ENCODE measurements at places on chromosomes 13 and 19. TPM values are rescaled to one million over a fixed set of nuclear protein-coding genes. Genes with fewer than 3 reads are reported as not detected.
A peak's percentile ranks its signal among the peaks of the same experiment; 100 is the strongest.

NCR1 gene
- total RNA-seq: not detected

BCAM gene
- total RNA-seq: not detected

DNA sequence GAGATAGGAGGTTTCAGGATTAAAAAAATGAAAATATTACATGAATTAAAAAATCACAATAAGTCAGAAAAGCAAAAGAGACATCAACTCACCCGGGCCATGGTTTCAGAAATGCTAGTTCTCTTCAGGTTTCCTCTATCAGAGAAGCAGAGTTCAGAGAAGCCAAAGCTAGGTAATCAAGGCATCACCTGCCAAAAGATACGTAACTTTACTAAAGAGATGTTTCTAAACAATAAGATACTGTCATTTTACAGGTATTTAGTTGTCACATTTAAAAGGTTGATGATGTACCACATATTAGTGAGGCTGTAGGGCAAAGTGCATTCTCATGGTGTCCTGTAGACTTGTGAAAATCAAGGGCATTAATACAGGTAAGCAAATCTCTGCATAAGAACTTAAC is 51.2 kb downstream of the ZNF45 start:
- H3K36me3 ChIP-seq: peaks cover 35% of the 10 kb centered on the region
- no peak within 1 kb of the TSS for H3K4me3 ChIP-seq
- DNase-seq: no peak

DNA sequence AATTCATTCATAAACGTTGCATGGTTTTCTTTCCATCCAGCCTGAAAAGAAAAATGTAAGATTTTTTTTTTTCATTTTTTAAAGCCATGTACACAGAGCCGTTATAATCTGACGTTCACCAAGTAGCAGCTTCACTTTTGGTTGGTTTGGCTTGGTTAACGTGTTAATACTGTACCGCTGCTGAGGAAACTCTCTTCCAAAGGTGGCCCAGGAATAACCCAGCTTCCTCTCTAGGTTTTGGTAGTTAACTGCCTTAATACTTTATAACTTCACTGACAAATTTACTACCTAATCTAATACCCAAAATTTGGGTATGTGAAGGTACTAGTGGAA is 1.7 kb downstream of the INTS6 start:
- H3K27ac ChIP-seq: peak overlapping the region; percentile 92
- H3K27me3 ChIP-seq: no peaks in the 10 kb centered on the region
- peak overlapping the region; percentile 89 for H3K4me3 ChIP-seq
- peaks cover 39% of the 10 kb centered on the region for H3K4me1 ChIP-seq
- DNase-seq: no peak

DNA sequence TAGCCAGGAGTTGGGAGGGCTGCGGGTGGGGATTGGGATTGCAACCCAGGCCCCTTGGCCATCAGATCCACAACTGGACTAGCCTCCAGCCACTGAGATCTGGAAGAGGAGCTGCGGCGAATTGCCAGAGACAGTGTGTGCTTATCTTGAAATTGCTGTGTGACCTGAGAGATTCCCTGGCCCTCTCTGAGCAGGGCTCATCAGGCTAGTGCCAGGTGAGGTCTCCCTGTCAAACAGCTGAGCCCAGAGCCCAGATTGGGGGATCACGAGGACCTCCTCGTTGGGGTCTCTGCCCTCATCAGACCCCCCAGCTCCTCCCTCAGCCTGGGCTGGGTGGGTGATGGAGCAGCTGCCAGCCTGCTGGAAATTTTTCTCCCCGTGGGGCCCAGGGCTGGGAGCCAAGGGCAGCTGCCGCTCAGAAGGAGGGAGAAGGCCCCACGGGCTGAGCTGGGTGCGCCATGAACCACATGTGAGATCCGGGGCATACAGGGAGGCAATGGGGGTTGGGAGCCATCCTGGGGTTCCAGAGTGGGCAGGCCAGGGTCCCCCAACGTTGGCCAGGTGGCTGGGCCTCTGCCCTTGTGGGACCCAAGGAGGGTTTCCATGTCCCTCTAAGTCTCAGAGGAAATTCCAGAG is 7.2 kb downstream of the FUT5 start:
- H3K27me3 ChIP-seq: no peaks in the 10 kb centered on the region
- no peaks in the 10 kb centered on the region for H3K4me1 ChIP-seq
- DNase-seq: no peak
- H3K4me3 ChIP-seq: no peak overlapping the region
- H3K27ac ChIP-seq: no peak overlapping the region

- peak overlapping the region; percentile 93 for H3K27ac ChIP-seq
- H3K36me3 ChIP-seq: peaks cover 5% of the 10 kb centered on the region
- peak; percentile 94 for DNase-seq
- H3K4me3 ChIP-seq: peak overlapping the region; percentile 86
Observed at GRCh38 chr19:48362716-48363499, 832 bp downstream of the TMEM143 start.

SLC7A9 gene
- total RNA-seq: not detected

DNA sequence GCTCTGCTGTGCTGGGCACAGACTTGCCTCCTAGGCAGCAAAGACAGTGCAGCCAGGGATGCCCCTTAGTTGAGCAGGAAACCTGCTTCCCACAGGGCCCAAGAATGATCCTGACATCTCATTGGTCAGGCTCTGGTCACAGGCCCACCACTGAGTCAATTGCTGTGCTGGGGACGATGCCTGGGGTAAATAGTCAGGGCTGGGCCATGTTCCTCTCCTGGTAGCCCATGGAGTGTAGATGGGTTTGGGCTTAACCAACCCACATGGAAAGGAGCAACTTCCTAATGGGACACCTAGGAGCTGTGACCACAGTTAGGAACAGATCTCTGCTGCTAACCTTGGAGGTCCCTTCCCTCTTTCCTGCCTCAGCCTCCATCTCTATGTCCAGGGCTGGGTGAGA is 212.5 kb upstream of the ZNF536 start:
- no peak overlapping the region for H3K4me3 ChIP-seq
- H3K27ac ChIP-seq: no peak overlapping the region
- peaks cover 5% of the 10 kb centered on the region for H3K27me3 ChIP-seq

- H3K27me3 ChIP-seq: peaks cover 5% of the 10 kb centered on the region
- H3K4me1 ChIP-seq: no peaks in the 10 kb centered on the region
- H3K27ac ChIP-seq: no peak overlapping the region
- DNase-seq: no peak
Observed at GRCh38 chr13:26680572-26680971, 80.0 kb downstream of the GPR12 start.

DNA sequence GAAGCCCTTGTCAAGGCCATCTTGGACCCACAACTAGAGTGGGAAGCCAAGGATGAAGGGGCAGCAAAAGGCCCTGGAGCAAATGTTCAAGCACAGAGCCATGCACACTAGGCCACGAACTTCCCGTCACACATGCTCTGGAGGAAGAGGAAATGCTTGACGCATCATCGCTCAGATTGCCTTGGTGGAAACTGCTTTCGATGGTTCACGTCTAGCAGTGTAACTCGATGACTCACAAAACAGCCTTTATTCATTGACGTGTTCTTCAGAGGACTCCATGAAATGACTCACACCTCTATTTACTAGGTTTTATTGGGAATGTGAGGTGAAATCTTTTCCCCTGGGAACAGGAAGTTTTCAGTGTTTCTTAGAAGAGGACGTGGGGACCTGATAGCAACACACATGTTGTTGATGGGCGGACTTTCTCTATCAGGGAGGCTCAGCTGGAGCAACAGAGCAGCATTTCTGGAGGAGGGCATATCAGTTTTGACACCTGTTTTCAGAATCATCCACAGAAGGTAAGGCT is 79.8 kb upstream of the FLT1 start:
- H3K4me3 ChIP-seq: no peak overlapping the region
- peak; percentile 65 for DNase-seq
- H3K27me3 ChIP-seq: no peaks in the 10 kb centered on the region

DNA sequence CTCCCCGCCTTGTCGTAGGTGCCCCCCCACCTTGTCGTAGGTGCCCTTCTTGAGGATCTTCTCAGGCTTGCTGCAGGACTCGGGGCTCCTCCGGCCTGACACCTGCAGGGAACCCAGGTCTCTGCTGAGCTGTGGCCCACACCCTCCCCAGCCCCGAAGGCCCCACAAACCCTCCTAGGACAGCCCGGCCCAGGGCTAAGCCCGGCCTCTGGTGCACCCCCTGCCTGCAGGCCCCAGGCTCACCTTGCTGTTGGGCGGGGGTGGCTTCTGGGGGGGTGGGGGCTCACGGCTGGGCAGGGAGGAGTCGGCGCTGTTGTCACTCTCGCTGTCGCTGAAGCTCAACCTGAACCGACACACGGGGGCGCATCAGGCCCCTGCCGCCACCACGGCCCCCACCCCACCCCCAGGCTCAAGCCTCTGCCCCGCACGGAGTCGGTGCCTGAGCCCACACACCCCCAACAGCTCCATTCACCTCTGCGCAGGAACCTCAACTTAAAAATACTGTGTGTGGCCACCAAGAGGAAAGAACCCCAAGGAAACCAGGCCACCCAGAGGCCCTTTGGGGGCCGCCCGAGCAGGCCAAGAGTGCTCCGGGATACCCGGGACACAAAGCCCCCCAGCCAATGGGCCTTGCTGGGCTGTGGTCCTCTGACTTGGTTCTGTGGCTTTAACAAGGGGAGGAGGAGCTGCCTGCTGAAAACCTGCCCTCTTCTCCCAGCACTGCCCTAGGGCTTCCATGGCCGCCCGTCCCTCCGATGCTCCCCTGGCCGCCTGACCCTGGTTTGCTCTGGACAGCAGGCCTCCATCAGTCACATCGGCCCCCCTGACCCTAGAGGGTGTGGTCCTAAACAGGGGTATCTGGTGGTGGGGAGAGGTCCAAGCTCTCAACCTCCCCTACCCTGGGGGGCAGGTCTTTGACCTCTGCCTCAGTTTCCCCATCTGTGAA is 65.8 kb downstream of the MLLT1 start:
- H3K27me3 ChIP-seq: no peaks in the 10 kb centered on the region
- H3K4me3 ChIP-seq: no peak overlapping the region
- DNase-seq: no peak
- H3K27ac ChIP-seq: no peak overlapping the region
- peaks cover 4% of the 10 kb centered on the region for H3K36me3 ChIP-seq
- no peaks in the 10 kb centered on the region for H3K4me1 ChIP-seq

GRCh38 chr13:99855526-99856420 is 115.8 kb downstream of the ZIC5 start:
- H3K36me3 ChIP-seq: peaks cover 2% of the 10 kb centered on the region
- no peak overlapping the region for H3K4me3 ChIP-seq
- H3K27ac ChIP-seq: no peak overlapping the region

DNA sequence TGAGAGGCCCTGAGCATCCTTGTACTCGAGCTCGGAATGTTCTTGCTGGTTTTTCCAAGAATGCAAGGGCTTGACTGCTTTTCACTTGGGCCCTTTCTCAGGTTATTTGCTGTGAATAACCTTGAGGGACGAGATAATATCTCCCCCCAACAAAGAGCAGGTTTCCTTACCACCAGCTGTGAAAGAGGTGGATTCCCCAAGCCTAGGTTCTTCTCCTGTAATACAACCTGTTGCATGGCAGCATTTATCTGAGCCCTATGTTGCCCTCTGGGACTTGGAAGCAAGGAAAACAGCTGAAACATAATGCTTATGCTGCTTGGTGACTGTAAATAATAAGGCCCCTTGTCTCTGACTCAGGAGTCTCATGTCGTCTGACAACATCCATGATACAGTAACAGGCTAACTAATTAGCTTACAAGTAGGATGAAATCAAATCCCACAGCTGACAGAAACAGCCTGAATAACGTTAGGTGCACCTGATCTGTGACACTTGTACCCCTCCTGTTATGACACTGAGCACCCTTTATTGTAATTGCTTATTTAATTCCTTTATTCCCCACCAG is 43.6 kb upstream of the RCBTB2 start:
- DNase-seq: no peak
- no peaks in the 10 kb centered on the region for H3K36me3 ChIP-seq
- no peaks in the 10 kb centered on the region for H3K27me3 ChIP-seq

DNA sequence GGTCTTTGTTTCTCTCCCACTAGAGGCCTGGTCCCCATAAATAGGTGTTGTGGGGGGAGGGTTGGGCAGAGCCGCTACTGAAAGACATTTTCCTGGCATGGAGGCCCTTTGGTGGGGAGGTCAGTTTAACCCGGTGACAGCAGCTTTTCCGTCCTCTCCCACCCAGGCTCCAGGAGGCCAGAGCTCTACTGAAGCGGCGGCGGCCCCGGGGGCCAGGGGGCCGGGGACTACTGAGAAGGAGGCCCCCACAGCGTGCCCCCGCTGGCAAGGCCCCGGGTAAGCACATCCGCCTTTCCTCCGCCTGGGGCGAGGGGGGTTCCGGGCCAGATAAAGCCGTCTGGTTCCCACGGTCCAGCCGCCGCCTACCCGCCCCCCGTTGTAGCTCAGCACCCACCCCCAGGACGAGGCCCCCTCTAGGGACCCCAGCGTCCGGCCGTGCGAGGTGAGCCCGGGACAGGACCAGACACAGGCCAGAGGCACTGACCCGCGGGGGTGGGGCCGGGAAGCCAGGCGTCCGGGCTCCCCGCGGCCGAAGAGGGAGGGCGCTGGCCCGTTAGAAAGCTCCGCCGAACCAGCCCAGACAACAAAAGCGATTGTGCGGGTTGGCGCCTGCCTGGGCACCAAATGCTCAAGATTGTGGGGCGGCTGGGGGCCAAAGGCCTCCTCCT is 1.1 kb upstream of the LTBP4 start:
- peaks cover 41% of the 10 kb centered on the region for H3K27me3 ChIP-seq
- no peak overlapping the region for H3K27ac ChIP-seq

- no peaks in the 10 kb centered on the region for H3K4me1 ChIP-seq
- peaks cover 11% of the 10 kb centered on the region for H3K27me3 ChIP-seq
- H3K4me3 ChIP-seq: no peak overlapping the region
- no peaks in the 10 kb centered on the region for H3K36me3 ChIP-seq
- H3K27ac ChIP-seq: no peak overlapping the region
- no peak for DNase-seq
Observed at GRCh38 chr13:26623125-26623524, 65.6 kb downstream of the WASF3 start.

SSC5D gene
- 0.48 TPM for total RNA-seq

ZNF723 gene
- total RNA-seq: not detected

LRRC63 gene
- total RNA-seq: 0.24 TPM

DNA sequence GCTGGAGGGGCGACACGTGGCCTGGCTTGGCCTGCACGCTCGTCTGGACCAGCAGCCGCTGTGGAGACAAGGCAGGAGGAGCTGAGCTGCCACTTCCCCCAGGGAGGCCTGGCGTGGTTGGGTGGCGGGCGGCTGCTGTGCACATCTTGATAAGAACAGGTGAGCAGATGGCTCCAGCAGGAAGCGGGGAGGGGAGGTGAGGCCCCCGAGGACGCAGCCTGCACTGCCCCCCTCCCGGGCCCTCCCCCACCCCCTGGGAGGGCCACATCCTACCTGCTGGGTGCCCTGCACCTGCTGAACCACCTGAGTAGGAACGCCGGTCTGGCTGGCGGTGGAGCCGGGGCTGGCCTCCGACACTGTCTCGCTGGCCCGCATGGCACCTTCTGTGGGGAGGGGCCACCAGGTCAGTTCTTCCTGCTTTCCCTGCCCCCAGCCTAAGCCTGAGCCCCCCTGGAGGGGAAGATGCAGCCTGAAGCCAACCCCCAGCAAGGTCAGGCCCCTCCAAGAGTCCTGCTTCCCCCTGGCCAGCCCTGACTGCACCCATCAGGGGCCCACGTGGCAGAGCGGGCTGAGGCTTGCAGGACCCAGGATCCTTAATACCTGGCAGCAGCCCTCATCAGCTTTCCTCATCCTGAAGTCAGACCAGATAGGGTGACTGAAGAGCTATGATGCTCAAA is 22.8 kb downstream of the RFX1 start:
- peaks cover 52% of the 10 kb centered on the region for H3K4me1 ChIP-seq
- no peak for DNase-seq
- H3K27ac ChIP-seq: no peak overlapping the region
- peaks cover 4% of the 10 kb centered on the region for H3K36me3 ChIP-seq
- no peaks in the 10 kb centered on the region for H3K27me3 ChIP-seq

All from activated naive CD4-positive, alpha-beta T cell treated with anti-CD3 and anti-CD28 coated beads for 36 hours (primary cell).